Activated naive CD8-positive, alpha-beta T cell treated with anti-CD3 and anti-CD28 coated beads, Interleukin-2, amount 50 U/mL, for 16 hours (primary cell): ENCODE measurements at places on chromosomes 1 and 21.

GRCh38 chr1:35707601-35708440 lies 10.9 kb downstream of the C1orf216 start:
- DNase-seq, result no peak

GRCh38 chr1:168531615-168532345 lies 12.0 kb downstream of the XCL2 start:
- no peak for DNase-seq

GRCh38 chr1:216765346-216766300 lies 42.4 kb upstream of the ESRRG start:
- DNase-seq, result no peak

DNA sequence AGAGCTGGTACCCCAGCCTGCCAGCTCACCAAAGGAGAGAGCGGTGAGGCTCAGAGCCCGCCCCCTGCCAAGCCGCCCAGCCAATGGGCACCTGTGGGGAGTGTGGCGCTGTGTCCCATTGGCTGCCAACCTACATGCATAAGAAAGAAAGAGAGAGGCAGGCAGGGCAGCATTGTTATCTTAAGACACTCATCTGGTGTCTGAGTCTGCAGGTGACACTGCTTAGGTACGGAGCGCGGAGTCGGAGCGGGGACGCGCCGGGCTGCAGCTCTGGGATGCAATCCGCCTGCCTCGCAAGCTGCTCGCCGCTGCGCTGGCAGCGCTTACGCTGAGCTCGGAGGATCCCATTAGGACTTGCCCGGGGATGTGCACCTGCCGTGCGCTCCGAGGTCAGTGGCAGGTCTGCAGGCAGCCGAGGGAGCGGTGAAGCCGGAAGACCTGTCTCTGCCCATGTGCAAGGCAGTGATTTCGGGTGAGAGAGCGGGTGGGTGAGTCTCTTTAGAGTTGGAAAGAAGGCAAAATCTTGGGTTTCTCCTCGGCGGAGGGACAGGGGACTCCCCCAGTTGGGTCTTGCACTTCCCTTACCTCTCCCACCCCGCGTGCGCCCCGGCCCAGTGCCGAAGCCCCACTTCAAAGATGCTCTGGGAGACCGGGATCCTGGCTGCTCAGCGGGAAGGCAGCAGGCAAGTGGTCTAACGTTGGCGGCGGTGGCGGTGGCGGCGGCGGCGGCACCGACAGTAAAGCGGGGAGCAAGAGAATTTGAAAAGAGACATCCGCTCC lies at the start of gene BRINP2:
Gene BRINP2 (plus strand): TSS at position 203 of the 780 bp plus-strand sequence. CDS start 58,919 bp downstream, outside the sequence.
- no peak for DNase-seq

DNA sequence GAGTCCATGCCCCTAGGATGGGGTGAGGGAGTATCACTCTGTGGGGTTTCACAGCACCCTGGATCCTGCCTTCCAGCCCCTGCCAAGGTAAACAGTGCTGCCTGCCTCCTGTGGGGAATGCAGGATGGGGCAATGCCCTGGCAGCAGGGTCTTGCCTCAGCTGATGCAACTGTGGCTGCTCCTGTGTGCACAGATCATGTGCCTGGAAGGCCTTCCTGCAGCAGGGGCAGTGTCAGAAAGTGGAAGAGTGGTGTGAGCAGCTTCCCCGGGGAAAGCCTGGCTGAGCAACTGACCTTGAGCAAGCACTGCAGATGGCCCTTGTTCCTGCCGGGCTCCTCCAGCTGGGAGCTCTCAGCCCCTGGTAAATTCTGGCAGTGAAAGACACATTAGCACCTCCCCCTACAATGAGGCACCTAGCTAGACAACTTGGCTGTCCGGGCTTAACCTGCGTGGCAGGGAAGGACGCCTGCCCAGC lies 9.9 kb downstream of the TOR3A start:
- no peak for DNase-seq

DNA sequence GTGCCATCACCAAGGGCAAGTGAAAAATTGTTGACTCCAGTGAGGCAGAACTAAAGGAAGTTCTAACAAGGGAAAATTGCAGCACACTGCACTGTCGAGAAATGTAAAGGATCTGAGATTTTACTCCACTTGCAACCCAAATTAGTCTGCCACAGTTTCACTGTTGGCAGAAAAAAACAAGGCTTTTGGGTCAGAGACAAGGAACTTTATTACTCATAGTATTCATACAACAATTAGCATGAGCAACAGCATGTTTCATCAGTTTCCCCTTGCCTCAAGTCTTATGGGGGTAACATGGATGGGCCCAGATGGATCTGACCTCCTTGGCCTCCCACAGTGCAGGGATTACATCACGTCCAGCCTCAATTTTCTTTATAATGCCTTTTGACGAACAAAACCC lies 125.3 kb downstream of the LTN1 start:
- no peak for DNase-seq

DNA sequence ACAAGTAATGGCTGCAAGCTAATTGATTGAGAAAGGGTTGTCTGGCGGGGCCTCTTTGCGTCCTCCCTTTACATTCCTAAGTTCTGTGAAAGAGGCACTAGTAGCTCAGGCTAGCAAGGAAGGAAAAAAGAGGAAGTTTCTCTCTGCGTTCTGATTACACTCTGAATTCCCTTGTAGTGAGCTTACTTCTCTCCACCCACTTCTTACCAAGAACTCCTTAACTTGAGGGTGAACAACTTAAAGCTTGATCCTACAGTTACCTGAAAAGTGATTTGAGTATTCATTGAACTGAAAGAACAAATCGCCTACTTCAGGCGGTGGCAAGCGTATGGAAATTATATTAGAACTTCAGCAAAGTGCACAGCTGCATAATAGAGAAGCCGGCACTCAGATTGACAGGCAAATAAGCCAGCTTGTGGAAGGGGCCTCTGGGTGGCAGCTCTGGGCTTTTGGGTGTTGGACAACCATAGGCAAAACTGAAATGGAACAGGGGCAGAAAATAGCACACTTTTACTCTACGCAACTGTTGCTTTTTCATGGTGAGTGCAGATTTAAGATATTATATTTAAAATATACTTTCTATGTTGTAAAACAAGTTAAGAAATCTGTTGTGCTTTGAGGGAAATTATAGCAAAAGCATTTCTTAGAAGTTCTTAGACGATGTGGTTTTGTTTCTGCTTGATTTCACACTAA lies 464.5 kb downstream of the USP25 start:
- DNase-seq, result no peak

DNA sequence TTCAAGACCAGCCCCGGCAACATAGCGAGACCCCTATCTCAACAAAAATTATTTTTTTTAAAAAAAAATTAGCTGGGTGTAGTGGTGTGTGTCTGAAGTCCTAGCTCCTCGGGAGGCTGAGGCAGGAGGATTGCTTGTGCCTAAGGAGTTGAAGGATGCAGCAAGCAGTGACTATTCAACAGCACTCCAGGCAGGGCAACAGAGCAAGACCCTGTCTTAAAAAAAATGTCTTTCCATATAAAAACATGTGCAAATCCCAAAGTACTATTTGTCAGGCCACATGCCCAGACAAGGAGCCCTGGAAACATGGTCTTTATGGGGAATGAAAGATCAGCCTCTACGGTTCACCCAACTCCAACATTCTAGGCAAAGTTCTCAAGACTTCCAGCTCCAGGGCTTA lies 13.3 kb downstream of the IFFO2 start:
- no peak for DNase-seq

- no peak for DNase-seq
Observed at GRCh38 chr1:22886211-22886610, 86.5 kb downstream of the LACTBL1 start.
